Aorta (tissue), 5 donors: ENCODE measurements at places on chromosomes 16 and 17. TPM values are rescaled to one million over a fixed set of nuclear protein-coding genes. Genes with fewer than 3 reads are reported as not detected.

The SLC16A11 gene
- total RNA-seq: 0.26 TPM

The ST6GALNAC2 gene
- total RNA-seq: 7.6 TPM

- no peak for DNase-seq
Observed at GRCh38 chr16:30927789-30928378, 4.5 kb downstream of the FBXL19 start.

The CCL5 gene
- total RNA-seq: 7.5 TPM

- DNase-seq: no peak
Observed at GRCh38 chr16:87407511-87408112, 15.5 kb downstream of the MAP1LC3B start.

GRCh38 chr16:64892835-64893785 is 228.8 kb downstream of the CDH11 start:
- no peak for DNase-seq

GRCh38 chr17:35089586-35090296 is 26.2 kb upstream of the RFFL start:
- DNase-seq: no peak

The TUBB3 gene
- 12.5 TPM for total RNA-seq

DNA sequence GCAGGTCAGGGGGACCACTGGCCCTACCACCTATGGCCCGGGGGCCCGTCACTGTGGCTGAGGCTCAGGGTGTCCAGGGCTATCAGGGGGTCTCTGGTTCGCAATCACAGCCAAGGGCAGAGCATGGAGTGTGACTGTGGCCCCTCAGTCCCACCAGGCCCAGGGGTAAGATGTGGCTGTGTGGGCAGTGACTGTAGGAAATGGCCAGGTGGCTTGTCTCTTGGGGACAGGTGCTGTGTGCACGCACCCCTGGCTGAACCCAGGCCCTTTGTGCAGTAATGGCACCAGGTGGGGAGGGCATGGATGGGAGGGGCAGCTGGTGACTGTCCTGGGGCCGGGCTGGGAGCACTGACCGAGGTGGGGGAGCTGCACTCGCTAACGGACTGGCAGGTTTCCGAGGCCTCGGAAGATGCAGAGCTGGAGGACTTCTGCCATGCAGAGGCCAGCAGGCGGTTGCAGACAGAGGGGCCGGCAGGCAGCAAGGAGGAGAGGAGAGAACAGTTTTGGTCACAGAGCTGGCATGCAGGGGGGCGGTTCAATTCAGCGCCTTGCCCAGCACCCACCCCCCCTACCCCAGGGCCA is 18.8 kb downstream of the IL34 start:
- no peak for DNase-seq

DNA sequence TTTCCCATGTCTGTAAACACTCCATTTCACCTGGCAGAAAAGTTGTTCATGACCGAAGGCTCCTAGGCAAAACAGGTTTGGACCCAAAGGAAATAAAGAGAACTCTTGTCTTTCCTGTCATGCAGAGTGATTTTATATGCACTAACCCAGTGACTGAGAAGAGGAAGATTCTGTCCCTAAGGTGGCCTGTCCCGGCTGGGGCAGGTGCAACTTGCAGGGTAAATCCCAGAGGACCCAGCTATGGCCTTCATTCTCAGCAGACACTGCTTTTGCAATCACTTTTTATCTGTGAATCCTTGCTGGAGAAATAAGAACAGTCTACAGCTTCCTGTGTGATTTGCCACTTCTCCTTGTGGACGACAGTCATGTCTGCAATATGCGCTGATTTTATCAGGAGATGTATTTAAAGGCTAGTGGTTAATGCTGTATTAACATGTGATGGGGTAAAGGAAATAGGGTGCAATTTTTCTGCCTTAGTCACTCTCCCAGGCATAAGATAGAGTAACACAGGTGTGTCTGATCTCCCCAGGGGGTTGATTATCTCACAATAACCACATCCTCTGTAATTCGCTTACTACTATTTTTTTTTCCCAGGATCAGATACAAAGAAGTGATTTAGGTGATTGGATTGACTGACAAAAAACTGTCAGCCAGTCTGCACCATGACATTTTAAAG is 696.8 kb upstream of the SOX9 start:
- no peak for DNase-seq

- no peak for DNase-seq
Observed at GRCh38 chr16:8718851-8719680, 44.6 kb downstream of the ABAT start.

- no peak for DNase-seq
Observed at GRCh38 chr16:5551909-5552308, 454.3 kb upstream of the EEF2KMT start.

GRCh38 chr17:56434610-56435009 is 158.9 kb upstream of the NOG start:
- no peak for DNase-seq

GRCh38 chr17:62611728-62612127 is 15.7 kb upstream of the MRC2 start:
- DNase-seq: no peak

- peak; percentile 71 for DNase-seq
Observed at GRCh38 chr17:50953831-50954601, 87.9 kb upstream of the TOB1 start.

- no peak for DNase-seq
Observed at GRCh38 chr17:75481194-75482068, 25.0 kb downstream of the TMEM94 start.

The TPSD1 gene
- not detected for total RNA-seq
